Stimulated activated CD8-positive, alpha-beta memory T cell treated with anti-CD3 and anti-CD28 coated beads, Interleukin-2, amount 100 ng/mL, for 48 hours (primary cell): ENCODE measurements at places on chromosomes 7 and 10.

DNA sequence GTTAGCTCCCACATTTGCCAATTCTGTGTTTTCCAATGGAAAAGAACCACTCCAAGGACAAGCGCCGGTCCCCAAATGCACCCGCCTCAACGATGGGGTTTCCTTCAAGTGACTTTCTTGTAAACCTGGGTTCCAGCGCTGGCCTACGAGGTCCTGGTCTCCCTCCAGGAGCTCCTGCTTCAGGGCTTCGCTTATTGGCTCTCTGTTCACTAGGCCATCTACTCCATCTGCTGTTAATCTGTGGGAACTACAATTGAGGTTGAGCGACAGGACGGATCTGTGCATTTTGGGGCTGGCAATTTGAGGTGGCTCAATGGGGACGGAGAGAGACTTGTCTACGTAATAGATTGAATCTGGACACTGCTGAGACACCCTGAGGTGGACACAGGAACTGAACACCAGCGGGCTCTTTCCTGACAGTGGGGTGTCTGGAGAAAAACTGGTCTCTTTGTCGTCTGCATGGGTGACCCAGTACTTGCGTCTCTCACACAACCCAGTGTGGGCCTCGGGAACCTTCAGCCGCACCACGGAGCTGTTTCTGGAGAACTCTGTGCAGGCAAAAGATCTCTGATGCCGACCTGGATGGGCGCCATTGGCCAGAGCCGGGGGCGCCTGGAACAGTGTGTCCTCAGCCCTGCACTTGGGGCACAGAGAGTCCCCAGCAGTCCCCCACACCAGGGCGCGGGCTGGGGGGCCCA is 115.9 kb upstream of the ADAM12 start:
- no peak for DNase-seq

- no peak for DNase-seq
Measured at GRCh38 chr7:117863618-117864017, 9.6 kb downstream of the CTTNBP2 start.

- DNase-seq, result no peak
Measured at GRCh38 chr10:129075927-129076326, 391.1 kb upstream of the MGMT start.

DNA sequence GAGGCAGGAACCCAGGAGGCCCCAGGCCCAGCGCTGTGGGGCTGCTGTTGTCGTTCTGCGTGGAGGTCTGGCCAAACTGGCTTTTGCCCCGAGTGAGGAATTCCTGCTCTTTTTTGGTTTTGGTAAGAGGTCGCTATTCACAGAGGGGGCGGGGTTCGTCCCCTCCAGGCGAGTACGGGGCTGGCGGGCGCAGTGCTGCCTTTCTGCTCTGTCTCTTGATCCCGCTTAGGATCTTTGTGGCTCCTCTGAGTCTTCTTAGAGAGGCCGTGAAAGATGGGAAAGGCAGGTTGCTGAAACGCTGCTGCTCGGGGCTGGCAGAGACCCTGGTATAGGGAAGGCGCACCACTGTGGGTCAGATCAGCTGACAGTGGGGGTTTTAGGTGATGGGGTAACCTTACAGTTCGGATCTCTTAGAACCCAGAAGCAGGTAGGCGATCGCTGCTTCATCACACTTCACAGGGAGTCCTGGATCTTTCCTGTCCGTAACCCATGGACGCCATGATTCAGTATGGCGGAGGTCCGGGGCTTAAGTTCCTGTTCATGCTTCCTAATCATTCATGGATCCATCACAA is 136.7 kb downstream of the KIF20B start:
- DNase-seq, result no peak

DNA sequence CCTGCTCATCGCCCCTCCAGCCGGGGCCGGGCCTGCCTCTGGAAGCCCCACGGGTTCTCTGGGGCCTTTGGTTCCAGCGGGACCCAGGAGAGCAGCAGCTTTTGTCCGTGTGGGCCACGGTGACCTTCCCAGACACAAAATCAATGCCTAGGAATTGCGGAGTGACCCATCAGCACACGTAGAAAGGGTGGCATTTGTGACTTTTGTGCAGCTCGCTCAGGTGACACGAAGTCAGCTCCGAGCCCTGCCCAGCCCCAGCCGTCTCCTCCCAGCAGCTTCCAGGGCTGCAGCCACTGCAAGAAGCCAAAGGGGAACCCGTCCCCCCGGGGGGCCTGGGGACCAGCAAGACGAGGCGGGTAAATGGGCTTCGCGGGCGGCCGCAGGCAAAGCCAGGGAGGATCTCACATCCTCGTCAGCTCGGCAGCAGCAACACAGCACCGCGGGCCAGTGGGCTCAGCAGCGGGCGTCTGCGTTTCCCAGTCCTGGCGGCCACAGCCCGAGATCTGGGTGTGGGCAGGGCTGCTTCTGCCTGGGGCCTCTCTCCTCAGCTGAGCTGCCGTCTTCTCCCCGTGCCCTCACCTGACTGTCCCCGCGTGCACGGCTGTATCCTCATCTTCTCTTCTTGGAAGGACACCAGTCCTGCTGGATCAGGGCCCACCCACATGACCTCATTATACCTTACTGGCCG is 88.5 kb downstream of the PAXIP1 start:
- no peak for DNase-seq

DNA sequence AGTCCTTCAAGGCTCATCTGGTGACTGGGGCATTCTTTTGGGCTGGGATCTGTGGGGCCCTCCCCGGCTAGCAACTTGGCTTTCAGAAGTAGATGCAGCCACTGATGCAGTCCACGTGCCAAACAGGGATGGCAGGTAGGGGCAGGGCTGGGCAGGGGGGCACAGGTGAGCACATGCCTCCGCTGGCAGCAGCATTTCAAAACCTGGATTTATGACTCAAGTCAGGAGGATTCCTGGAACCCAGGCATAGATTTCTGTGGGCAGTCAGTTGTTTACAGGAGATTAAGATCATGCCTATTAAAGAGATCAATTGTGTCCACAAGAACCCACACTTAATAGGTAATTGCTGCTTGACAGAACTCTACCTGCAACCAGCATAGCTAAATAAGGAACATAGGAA is 839 bp upstream of the HABP2 start:
- no peak for DNase-seq

GRCh38 chr7:4218481-4218880 is 463.6 kb upstream of the FOXK1 start:
- no peak for DNase-seq

GRCh38 chr10:78800535-78801320 is 268.0 kb upstream of the ZMIZ1 start:
- DNase-seq, result no peak

DNA sequence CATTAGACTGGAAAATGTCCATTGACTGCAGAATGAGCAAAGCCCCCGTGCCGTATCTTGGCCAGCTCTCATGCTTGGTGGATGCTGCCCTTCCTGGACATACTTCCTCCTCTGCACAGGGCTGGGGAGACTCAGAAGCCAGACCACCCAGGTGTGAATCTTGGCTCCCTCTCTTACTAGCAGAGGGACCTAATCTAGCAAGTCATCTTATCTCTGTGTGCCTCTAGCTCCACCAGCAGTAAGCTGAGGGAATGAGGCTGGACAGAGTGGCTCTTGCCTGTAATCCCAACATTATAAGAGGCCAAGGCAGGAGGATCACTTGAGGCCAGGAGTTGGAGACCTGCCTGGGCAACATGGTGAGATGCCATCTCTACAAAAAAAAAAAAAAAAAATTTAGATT is 173.8 kb upstream of the GHITM start:
- no peak for DNase-seq

- DNase-seq, result no peak
Measured at GRCh38 chr7:94190599-94191061, 186.5 kb upstream of the BET1 start.

DNA sequence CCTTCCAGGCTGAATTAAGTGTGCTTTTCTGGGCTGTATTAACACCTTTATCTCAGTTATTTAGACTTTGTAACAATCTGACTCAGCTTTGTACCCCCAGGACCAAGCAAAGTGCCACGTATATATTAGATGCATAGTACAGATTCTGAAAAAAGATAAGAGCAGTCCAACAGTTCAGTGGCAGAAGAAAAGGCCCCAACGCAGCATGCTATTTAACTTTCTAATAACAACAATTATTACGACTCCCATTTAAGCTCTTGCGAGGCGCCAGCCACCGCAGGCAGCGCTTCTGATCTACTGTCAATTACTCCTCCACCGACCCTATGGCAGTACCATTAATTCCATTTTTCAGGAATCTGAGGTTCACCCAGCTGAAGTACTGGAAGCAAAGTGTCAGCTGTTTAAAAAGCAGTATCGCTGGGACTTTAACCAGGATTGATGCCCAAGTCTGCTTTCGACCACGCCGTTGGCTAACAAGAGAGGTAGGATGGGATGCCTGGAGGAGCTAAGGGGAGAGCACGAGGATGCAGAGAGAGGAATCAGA is 638 bp downstream of the LIPA start:
- no peak for DNase-seq

DNA sequence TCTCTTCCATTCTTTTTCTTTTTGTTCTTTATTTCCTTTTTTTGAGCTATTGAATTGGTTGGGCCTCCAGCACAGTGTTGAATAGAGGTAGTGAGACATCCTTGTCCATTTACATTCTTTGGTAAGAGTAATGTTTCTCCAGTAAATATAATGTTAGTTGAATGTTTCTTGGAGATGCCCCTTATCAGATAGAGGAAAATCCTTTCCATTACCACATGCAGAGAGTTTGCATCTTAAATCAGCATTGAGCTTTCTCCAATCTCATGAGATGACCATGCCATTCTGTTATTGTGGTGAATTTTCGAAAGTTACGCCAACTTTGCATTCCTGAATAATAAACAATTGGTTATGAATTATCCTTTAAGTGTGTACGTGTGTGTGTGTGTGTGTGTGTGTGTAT is 127.7 kb downstream of the DNAH11 start:
- no peak for DNase-seq

- no peak for DNase-seq
Measured at GRCh38 chr7:440059-440749, 79.4 kb downstream of the PDGFA start.

DNA sequence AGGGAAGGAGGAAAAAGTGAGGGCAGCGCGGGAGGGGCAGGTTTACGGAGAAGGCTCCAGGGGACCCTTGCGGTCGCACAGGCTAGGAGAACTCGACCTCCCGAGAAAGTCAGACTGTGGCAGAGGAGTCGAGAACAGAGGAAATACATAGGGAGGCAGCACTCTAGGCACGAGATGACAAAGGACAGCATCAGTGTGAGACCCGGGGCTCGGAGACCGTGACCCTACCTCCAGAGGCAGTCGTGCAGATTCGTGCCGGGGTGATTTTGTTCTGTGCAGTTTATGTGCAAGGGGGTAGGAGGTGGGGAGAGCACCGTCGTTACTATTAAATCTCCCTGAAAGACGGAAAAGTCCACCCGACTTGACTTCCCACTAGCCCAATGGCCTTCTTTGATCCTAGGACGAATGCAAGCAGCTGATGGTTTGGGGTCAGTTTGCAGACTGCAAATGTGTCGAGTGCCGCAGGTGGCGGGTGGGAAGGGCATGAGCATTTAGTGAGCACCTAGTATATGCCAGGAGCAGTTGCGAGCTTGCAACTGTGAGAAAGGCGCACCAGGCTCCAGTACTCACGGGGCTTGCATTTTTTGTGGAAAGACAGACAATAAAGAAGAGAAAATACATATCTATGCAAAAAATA is 674 bp upstream of the OSBPL3 start:
- DNase-seq, result no peak

- no peak for DNase-seq
Measured at GRCh38 chr10:10293041-10293440, 724.6 kb upstream of the CELF2 start.

GRCh38 chr10:70169011-70169410 is 1.3 kb downstream of the SAR1A start:
- no peak for DNase-seq

DNA sequence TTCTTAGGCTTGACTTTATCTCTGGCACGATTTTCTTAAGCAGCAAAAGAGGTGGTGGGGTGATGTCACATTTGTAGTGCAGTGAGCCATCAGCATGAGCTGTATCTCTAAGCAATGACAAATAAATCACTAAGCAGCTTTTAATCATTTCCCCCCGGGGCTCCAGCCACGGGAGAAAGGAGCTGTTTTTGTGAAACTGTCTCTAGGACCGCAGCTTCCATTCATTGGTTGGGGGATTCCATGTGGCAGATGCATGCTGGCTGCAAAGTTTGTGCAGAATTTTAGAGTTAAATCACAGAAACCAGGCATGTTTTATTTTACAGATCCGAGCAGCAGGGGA is 464 bp downstream of the KIAA1217 start:
- DNase-seq, result peak; percentile 20

GRCh38 chr7:1512781-1513656 is 8.8 kb upstream of the INTS1 start:
- DNase-seq, result no peak

DNA sequence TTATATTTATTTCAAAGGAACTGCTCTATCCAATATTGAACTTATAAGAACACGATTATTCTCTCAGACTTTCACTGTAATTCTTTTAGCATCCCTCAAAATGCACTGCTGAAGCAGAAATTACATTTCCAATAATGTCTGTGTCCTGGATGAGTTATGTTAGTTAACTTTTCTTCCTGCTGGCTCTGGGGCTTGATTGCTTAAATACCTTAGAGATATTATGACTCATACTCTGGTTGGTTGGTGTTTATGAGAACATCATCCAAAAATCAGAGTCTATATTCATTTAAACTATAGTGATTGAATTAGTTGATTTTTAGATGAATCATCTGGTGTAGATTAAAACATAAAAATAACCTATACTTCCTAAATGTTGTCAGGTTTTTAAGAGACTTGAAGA is 246.3 kb upstream of the VWC2 start:
- DNase-seq, result no peak

- DNase-seq, result no peak
Measured at GRCh38 chr7:48506569-48506968, 335.3 kb downstream of the ABCA13 start.

GRCh38 chr7:66930341-66930740 is 9.3 kb downstream of the TMEM248 start:
- no peak for DNase-seq

DNA sequence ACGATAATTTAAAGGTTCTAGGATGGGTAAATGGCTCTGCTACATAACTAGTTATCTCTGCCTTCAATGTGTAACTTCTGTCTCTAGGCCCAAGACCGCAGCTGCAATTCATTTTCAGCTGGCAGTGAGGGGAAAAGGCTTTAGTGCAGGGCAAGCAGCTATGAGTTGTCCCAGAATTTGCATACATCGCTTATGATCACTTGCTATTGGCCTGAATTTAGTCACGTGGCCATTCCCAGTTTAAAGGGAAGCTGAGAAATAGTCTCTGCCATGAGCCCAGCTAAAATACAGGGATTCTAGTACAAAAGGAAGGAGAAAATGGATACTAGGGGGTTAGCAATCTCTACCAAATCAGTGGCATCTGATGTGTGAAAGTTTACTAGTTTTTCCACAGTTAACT is 145.8 kb upstream of the IMMP2L start:
- no peak for DNase-seq

DNA sequence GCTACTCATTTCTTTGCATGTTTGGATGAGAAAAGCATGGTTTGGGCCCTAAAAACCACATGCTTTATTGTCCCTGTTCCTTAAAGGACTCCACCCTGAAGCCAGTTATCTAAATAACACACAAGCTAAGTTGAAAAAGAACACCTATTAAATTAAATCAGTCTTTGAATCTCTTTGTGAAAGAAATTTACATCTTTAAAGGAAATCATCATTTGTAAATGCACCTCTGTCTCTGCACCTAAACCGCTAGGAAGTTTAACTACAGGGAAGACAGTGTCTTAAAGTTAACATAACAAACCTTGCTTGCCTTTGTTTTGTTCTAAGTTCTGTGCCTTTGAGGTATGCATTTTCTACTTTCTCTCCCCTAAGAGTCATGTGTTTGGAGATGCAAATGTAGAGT is 52.6 kb downstream of the HTR7 start:
- no peak for DNase-seq

GRCh38 chr10:15715619-15716227 is 4.0 kb downstream of the ITGA8 start:
- no peak for DNase-seq
